ENCODE measurements at places on chromosomes 16 and 17.

DNA sequence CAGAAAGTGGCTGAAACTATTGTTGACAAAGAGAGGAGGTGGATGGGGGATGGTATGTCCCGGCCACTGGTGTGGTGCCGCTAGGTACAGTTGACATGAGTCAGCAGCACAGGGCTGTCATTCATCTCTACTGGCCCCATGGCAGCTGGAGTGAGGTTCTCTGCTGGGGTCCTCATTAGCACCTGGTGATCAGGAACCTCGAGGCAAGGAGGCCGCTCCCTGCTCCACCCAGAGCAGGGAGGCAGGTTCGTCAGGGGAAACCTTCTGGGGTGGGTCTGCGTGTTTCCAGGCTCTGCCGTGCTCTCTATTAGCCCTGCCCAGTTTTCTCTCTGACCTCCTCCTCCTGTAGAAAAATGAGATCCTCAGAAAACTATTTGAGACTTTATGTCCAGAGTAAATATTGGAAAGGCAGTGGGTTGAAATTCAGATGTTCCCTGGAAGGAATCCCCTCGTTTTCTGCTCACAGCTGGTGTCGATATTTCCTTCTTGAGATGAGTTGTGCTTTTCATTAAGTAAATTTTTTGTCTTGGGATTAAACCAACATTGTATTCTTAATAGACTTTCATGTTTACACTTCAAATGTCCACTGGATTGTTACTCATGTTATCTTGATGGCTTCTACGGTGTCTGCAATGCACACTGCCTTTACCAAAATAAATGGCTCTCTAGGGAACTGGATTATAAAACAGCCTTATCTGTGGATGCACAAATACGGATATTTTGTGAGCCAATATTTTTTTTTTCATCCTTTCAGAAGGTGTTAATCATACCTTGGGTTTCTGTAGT, 7.1 kb downstream of the NTN1 start:
- DNase-seq, result no peak

GRCh38 chr17:79813297-79814126, 16.6 kb upstream of the CBX8 start:
- no peak for DNase-seq

GRCh38 chr17:77371117-77371887, 230.5 kb downstream of the SEC14L1 start:
- DNase-seq, result no peak

DNA sequence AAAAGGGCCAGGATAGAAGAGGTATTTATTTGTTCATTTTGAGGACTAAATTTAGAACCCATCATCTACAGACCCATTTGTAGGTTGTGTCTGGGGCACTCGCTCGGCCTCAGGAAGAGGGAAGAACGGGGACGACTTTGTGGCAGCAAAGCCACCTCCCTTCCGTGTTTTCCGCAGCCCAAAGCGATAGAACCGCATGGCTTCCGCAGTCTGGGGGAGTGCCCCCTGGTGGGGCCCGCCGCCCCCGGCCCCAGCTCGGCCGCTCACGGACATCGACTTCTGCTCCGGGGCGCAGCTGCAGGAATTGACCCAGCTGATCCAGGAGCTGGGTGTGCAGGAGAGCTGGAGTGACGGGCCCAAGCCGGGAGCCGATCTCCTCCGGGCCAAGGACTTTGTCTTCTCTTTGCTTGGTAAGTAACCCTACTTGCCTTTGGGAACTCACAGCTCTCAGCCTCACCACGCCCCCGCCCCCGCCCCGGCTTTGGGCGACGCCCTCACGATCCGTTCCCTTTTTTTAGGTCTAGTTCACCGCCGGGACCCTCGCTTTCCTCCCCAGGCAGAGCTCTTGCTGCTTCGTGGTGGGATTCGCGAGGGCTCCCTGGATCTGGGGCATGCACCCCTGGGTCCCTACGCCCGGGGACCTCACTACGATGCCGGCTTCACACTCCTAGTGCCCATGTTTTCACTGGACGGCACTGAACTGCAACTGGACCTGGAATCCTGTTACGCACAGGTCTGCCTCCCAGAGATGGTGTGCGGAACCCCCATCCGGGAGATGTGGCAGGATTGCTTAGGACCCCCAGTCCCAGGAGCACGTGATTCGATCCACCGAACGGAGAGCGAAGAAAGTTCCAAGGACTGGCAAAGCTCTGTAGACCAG, 681 bp downstream of the TMEM102 start:
- no peak for DNase-seq

GRCh38 chr17:76485569-76485968, 15.7 kb downstream of the RHBDF2 start:
- DNase-seq, result no peak

GRCh38 chr16:3864562-3864961, 16.0 kb downstream of the CREBBP start:
- no peak for DNase-seq

- no peak for DNase-seq
Observed at GRCh38 chr17:71068408-71068750, 899.0 kb downstream of the KCNJ2 start.

- no peak for DNase-seq
Observed at GRCh38 chr17:64067657-64068056, 47.2 kb upstream of the ICAM2 start.

GRCh38 chr17:75069783-75070182, 18.0 kb upstream of the SLC16A5 start:
- no peak for DNase-seq

DNA sequence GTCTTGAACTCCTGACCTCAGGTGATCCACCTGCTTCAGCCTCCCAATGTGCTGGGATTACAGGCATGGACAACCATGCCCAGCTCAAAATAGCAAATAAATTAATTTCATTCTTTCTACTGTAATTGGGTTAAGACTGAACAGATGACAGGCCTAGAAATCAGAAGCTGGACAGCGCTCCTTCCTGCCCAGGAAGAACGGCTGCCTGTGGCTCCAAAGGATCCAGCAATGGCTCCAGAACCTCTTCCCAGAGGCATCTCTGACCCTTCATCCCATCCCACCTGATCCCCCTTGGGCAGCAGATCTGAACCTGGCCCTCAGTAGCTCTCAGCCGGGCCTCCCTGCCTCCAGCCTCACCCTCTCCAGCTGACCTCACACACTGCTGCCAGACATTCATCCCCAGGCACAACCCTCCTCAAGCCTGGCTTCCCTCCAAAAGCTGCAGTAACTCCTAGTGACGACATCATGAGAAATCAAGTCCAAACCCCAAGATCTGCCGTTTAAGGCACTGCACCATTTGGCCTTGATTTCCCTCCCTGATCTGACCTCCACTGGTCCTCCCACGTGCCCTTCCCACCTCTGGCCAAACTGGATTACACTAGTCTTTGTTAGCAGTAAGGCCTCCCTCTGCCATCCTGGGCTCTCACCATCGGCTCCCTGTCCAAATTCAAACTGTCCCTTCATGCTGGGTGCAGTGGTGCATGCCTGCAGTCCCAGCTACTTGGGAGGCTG, 3.1 kb upstream of the MIF4GD start:
- no peak for DNase-seq

DNA sequence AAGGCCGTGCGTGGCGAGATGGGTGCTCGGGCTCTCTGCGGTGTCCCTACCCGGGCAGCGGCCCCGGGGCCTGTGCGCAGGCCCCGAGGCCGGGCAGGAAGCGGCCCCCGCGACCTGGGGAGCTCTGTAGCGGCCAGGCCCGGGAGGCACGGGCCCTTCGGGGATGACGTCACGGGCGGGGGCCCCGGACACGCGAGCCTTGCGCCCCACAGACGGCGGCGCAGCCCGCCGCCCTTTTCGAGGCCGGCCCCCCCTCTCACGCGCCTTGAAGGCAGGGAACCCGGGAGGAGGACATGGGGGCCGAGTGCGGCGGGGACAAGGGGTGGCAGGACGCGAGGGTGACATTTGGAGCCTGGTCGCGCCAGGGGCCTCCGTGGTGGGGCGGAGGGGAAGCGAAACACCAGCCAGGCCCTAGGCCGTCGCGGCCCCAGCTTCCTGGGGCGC, 1.1 kb downstream of the RAI1 start:
- DNase-seq, result no peak

GRCh38 chr17:10096596-10096995, 101.8 kb downstream of the GAS7 start:
- no peak for DNase-seq

All from stimulated activated CD8-positive, alpha-beta memory T cell treated with anti-CD3 and anti-CD28 coated beads, Interleukin-4, amount 100 ng/mL, for 1 hour (primary cell).